ENCODE measurements at places on chromosomes 3 and 15. TPM values are rescaled to one million over a fixed set of nuclear protein-coding genes. Genes with fewer than 3 reads are reported as not detected.

DNA sequence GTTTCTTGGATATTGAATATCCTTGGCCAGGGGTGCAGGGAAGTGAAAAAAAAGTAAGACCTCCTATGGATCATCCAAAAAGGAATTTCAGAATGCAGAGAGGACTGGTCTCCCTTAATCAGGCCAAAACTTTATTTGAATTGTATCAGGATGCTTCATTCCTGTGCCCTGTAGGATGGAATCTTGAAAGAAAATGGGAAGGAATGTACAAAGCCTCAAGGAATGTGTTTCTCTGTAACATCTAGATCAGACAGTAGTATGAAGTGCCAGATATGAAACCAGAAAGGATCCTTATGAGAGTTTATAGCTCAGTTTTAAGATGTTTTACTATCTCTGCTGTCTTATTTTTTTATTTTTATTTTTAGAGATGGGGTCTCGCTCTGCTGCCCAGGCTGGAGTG is 6.5 kb upstream of the GSK3B start:
- H3K27ac ChIP-seq: no peak overlapping the region
- H3K36me3 ChIP-seq: no peaks in the 10 kb centered on the region
- DNase-seq: no peak
- H3K4me1 ChIP-seq: peaks cover 11% of the 10 kb centered on the region
- no peak overlapping the region for H3K4me3 ChIP-seq

GRCh38 chr3:192867645-192868044 is 50.0 kb downstream of the MB21D2 start:
- no peaks in the 10 kb centered on the region for H3K27me3 ChIP-seq
- DNase-seq: no peak
- H3K4me1 ChIP-seq: no peaks in the 10 kb centered on the region
- H3K4me3 ChIP-seq: no peak overlapping the region

GRCh38 chr3:109050591-109051167 is 67.3 kb downstream of the MORC1 start:
- H3K27me3 ChIP-seq: no peaks in the 10 kb centered on the region
- no peak overlapping the region for H3K27ac ChIP-seq
- H3K4me1 ChIP-seq: no peaks in the 10 kb centered on the region

DNA sequence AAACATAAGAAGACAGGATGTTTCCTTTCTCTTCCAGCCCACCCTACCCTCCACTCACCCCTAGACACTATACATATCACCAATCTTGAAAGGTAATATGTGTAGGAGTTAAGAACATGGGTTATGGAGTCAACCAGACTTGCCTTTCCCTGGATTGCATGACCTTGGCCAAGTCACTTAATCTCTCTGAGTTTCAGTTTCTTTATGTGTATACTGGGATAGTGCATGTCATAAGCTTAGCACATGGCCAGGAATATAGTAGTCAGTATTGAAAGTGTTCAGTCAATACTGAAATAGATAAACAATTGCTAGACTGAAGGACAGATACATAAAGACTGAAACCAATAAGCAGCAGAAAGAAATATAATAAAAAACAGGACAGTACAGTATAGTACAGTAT is 283.2 kb upstream of the STT3B start:
- no peaks in the 10 kb centered on the region for H3K36me3 ChIP-seq
- no peaks in the 10 kb centered on the region for H3K27me3 ChIP-seq
- H3K4me1 ChIP-seq: no peaks in the 10 kb centered on the region
- H3K4me3 ChIP-seq: no peak overlapping the region

DNA sequence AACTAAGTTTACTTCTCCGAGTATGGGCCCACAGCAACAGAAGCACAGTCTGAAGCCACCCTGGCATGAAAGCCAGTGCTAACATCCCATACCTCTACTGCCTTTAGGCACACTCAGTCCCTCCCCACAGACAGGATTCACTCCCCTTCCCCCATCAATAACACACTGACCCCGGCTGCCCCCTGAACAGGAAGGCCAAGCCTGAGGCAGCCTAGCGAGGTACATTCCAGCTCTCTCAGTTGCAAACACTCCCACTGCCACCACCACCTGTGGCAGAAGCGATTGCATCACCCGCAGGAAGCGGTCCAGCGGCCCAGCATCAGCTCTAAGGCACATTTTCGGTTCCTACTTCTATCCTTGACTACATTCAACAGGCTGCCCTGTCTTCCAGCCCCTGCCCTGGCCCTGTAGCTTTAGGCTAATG is 7.0 kb upstream of the BMF start:
- H3K27ac ChIP-seq: no peak overlapping the region
- H3K4me1 ChIP-seq: no peaks in the 10 kb centered on the region
- H3K36me3 ChIP-seq: no peaks in the 10 kb centered on the region
- no peaks in the 10 kb centered on the region for H3K27me3 ChIP-seq

DNA sequence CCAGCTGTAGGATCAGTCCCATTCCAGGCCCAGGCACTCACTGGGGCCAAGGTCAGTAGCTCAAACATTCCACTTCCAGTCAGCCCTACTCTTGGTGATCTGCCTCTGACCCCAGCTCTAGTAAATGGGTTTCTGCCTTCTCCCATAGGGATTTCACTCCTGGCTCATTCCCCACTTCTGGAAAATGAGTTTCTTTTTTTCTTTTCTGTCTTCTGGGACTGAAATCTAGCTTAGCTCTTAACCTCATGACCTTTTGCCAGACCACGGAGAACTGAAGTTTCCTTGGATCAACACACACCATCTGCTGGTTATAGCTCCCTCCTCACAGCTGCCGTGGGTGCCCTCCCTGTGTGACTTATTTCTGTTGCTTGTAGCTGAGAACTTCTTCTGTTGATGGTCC is 21.3 kb downstream of the MME start:
- no peak overlapping the region for H3K27ac ChIP-seq
- DNase-seq: no peak
- H3K4me3 ChIP-seq: no peak overlapping the region
- H3K4me1 ChIP-seq: no peaks in the 10 kb centered on the region

GRCh38 chr3:183247011-183247589 is 6.0 kb upstream of the B3GNT5 start:
- H3K27ac ChIP-seq: no peak overlapping the region
- H3K4me1 ChIP-seq: no peaks in the 10 kb centered on the region
- no peak for DNase-seq
- no peaks in the 10 kb centered on the region for H3K27me3 ChIP-seq

Gene EOMES
- 0.67 TPM for total RNA-seq

Gene MRAS
- total RNA-seq: 0.57 TPM

Gene CNTN3
- total RNA-seq: not detected

Gene SERPINI2
- not detected for total RNA-seq

Gene IL17RB
- not detected for total RNA-seq
